ENCODE measurements at places on chromosomes 6 and 20.
A peak's percentile ranks its signal among the peaks of the same experiment; 100 is the strongest.

DNA sequence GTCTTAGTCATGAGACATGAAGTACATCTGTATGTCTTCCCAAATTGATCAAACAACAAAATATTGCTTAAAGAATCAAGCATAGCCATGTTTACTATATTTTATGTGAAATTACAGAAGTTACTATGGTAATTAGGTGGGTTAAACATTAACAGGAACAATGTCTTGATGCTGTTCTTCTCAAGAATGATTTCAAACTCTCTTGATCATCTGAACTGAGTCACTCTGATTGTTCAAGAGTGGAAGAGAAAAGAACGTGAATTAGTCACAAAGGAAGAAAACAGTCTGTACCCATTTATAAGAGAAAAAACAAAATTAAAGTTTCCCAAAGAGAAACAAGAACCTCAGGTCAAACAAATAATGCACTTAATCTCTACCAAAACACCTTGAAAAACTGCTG, 62.2 kb upstream of the NUP153 start:
- no peak for DNase-seq

- peak; percentile 75 for DNase-seq
Measured at GRCh38 chr6:32796848-32797776, 19.7 kb downstream of the HLA-DOB start.

DNA sequence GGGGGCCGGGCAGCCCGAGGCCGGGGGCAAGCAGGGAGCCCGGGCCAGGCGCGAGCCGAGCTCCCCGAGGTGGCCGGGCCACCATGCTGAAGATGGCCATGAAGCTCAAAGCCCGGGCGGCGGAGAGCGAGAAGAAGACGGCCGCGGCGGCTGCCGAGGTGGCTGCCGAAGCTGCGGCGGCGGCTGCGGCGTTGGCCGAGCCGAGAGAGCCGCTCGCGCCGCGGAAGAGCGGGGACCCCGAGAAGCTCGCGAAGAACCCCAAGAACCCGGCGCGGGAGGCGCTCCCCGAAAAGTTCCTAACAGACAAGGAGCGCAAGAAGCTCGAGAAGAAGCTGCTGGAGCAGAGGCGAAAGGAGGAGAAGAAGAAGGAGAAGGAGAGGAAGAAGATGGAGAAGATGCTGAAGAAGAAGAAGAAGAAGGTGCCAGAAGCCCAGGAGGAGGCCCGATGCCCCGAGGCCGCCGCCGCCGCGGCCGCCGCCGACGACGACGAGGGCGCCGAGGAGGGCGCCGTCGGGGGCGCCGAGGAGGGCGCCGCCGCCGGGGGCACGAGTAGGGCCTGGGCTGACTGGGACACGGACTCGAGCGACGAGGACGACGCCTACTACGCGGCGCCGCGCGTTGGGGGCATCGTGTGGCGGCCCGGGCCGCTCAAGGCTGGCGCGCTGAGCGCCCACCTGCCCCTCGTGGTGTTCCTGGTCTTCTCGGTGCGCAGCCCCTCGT, 37.4 kb downstream of the GNAS start:
- peak; percentile 61 for DNase-seq

DNA sequence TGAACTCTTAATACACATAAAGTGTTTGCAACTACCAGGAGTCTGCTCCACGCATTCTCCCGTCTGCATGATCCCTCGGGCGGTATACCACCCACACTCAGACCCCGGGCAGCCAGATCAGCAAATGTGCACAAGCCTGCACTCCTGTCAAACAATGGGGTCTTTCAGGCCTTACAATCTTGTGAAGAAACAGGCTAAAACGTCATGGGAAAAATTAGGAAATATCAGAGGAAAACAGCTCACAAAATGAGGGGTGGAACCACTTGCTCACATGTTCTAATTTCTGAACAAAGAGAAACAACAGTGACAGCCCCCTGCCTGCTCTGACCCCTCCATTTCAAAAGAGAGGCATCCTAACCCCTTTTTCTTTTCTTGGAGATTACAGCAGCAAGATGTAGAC, 69.4 kb downstream of the BACH2 start:
- peak; percentile 43 for DNase-seq

DNA sequence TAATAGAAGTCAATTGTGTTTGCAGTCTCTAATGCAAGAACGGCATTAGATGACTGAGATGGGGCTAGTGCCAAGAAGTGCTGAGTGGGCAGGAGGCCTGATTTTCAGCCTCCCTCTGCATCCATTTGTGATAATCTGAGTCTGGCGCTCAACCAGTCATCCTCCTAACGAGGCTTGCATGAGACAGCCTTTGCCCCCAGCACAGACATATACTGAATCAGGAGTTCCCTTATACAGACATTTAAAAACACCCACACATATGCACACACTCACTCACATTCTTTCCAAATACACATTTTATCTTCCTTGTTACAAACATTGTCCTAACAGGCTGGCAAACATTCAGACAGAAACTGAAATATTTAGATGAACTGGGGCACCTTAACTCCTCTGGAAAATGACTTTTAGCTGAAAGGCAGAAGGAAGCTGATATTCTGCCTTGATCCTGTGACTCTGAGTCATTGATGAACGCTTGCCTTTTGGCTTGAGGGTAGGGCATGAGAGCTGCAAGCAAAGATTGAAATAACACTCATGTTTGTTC, 562.3 kb downstream of the DHX35 start:
- no peak for DNase-seq

GRCh38 chr6:17395112-17395511, 1.7 kb downstream of the CAP2 start:
- no peak for DNase-seq

- DNase-seq, result no peak
Measured at GRCh38 chr6:19660123-19660910, 176.9 kb upstream of the ID4 start.

GRCh38 chr6:79544939-79545450, 7.8 kb upstream of the LCA5 start:
- DNase-seq, result peak; percentile 86

DNA sequence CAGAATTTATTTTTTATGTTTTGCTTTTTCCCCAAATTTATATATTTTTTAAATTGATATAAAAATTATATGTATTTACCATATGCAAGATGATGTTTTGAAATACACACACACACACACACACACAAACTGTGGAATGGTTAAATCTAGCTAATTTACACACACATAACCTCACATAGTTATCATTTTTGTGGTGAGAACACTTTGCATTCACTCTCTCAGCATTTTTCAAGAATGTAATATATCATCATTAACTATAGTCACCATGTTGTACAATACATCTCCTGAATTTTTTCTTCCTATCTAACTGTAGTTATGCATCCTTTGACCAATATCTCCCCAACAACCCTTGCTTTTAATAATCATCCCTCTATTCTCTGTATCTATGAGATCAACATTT, 52.2 kb downstream of the GFRAL start:
- DNase-seq, result no peak

GRCh38 chr20:38799203-38799602, 6.3 kb upstream of the PPP1R16B start:
- DNase-seq, result no peak

- peak; percentile 78 for DNase-seq
Measured at GRCh38 chr6:125314009-125314581, 12.3 kb upstream of the HDDC2 start.

GRCh38 chr6:6616656-6617055, 28.1 kb downstream of the LY86 start:
- no peak for DNase-seq

GRCh38 chr6:25788305-25788922, 33.9 kb downstream of the SLC17A4 start:
- DNase-seq, result peak; percentile 54

DNA sequence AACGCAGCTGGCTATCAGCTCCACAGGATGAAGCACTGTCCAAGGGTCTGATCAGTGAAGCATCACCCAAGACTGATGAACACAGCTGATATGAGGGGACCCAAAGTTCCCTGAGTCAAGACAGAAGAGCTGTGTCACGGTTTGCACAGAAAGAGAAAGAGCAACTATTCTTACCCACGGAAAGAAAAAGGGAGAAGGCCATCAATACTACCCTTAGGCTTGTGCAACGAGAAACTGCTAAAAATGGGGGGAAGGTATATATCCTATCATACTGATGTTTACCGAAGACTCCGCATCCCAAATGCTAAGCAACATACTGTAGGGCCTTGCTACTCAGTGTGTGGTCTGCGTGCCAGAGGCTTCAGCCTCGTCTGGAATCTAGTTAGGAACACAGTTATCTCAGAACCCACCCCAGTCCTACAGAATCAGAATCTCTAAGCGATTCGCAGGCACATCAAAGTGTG, 665 bp downstream of the FASTKD5 start:
- peak; percentile 58 for DNase-seq

- DNase-seq, result no peak
Measured at GRCh38 chr6:90106449-90106848, 190.2 kb downstream of the BACH2 start.

GRCh38 chr20:47263080-47263464, 93.4 kb downstream of the ZMYND8 start:
- DNase-seq, result no peak

DNA sequence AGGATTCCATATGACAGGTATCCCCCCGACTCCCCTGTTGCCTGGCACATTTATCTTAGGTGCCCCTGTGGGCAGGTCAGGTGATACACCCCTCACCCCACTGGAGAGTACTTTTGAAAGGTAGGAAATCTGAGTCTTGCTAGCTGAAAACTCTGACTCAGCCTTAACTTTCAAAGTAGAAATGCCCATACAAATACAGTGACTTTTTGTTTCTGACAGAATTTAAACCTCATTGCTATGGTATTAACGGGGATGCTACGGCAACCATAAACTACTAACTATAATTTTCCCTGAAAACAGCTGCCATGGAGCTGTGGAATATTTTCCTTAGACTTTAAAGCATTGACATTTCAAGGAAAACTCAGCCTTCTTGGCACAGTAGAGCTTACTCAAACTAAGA, 536.0 kb downstream of the RFPL4B start:
- DNase-seq, result no peak
